ENCODE measurements at places on chromosomes 3 and 15.

GRCh38 chr15:75195122-75195765 is 6.4 kb upstream of the C15orf39 start:
- DNase-seq = peak; percentile 42

GRCh38 chr15:29470794-29471193 is 201.2 kb upstream of the NSMCE3 start:
- no peak for DNase-seq

GRCh38 chr3:77549034-77549433 is 509.1 kb downstream of the ROBO2 start:
- no peak for DNase-seq

GRCh38 chr3:18201315-18201714 is 223.8 kb downstream of the SATB1 start:
- DNase-seq = no peak

DNA sequence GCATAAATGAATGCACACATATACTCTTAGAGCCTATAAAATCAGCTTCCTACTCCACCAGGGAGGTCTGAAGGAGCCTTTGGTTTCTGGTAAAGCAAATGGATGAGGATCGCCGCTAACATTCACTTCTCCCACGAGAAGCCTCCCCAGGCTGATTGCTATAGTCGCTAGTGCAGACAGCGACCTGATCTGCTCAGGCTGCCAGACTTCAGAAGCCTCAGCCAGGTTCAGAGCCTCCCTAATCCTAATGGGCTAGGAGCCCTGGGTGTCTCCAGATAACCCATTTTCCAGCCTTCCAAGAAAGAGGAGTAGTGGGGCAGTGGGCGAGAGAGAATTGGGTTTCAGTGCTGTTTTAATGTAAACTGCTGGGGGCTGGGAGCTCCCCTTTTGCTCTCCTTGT is 35.4 kb downstream of the TPM1 start:
- no peak for DNase-seq

DNA sequence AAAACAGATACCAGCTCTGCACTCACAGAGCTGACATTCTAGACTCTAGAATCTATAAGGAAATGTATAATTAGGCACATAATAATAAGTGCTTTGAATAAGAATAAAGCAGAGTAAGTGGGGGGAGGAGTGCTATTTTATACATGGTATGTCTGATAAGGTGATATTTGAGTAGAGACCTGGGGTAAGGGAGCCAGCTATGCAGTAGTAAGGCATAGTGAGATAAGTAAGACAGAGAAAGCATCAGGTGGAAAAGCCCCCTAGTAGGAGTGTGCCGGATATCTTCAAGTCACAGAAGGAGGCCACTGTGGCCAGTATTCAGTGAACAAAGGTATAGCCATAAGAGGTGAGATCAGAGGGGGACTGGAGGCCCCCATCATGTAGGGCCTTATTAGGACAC is 3.0 kb downstream of the SS18L2 start:
- DNase-seq = no peak

DNA sequence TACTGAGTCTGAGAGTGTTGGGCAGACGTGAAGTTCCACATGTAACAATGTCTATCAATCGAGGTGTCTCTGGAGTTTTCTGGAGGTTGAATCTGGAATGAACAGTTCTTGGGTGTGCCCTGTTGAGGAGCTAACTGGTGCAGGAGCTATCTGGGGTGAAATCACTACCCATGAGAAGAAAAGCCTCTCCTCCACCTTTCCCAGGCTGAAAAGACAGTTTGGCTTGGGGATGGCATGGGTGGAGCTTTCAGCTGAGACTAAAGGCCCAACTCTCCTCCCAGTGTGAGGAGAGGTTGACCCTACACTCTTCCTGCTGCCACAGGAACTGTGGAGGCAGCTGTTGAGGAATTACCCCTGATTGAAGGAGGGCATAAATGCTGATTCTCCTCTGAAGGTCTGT is 54.4 kb upstream of the LRRFIP2 start:
- DNase-seq = no peak
